ENCODE measurements at places on chromosomes 3 and 15. TPM values are rescaled to one million over a fixed set of nuclear protein-coding genes. Genes with fewer than 3 reads are reported as not detected.

The GPR149 gene
- not detected for total RNA-seq

GRCh38 chr3:73056014-73056844, 5.2 kb upstream of the EBLN2 start:
- DNase-seq: no peak

DNA sequence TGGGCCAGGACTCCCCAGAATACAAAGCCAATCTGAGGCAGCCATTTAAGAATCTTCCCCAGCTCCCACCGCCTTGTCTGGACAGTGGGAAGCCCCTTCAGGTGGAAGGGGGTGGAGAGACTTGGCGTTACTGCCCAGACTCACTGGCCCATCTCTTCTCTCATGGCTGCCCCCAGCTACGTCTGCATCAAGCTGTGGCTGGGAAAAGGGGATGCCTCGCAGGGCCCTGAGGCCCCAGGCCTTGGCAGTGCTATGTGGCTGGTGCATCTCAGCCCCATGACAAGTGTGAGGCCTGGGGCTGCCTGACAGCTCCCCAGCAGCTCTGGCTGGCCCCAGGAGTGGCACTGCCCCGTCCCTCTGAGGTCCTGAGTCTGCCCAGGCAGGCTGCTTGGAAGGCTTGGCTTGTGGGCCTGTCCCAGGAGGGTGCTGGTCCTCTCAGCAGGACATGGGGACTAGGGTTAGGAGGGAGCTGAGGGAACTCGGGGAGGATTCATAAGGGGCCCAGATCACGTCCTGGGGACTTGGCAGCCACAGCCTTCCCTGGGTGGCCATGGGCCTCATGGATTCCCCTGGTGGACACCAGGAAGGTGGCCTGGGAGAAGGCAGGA, 20.2 kb upstream of the SLC41A3 start:
- DNase-seq: no peak

The FBLN2 gene
- total RNA-seq: 48.8 TPM

The GREM1 gene
- 0.54 TPM for total RNA-seq

GRCh38 chr3:55716044-55716443, 228.9 kb upstream of the WNT5A start:
- no peak for DNase-seq

- no peak for DNase-seq
Observed at GRCh38 chr3:53753518-53754183, 92.6 kb downstream of the CHDH start.

GRCh38 chr3:184295771-184296170, 3.3 kb upstream of the PSMD2 start:
- DNase-seq: no peak

The NUSAP1 gene
- total RNA-seq: 106 TPM

- no peak for DNase-seq
Observed at GRCh38 chr3:127462111-127462655, 128.3 kb downstream of the TPRA1 start.

GRCh38 chr15:85482894-85483293, 102.5 kb downstream of the AKAP13 start:
- peak; percentile 25 for DNase-seq

DNA sequence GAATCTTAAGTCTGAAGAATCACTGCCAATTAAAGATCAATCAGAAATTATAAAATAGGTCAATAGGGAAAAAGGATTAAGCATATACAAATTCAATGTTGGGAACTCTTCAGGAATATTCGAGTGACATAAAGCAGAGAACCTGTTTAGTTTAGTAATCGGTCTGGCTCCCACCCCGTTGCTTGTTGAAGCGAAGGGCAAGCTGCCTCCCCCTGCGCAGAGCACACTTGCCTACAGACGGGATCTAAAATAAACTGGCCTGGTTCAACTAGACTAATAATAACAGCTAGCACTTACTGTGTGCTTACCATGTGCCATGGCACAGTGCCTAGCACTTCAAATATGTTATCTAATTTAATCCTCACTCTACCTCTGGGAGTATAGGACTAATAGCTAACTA, 8.6 kb downstream of the SEMA6D start:
- no peak for DNase-seq

DNA sequence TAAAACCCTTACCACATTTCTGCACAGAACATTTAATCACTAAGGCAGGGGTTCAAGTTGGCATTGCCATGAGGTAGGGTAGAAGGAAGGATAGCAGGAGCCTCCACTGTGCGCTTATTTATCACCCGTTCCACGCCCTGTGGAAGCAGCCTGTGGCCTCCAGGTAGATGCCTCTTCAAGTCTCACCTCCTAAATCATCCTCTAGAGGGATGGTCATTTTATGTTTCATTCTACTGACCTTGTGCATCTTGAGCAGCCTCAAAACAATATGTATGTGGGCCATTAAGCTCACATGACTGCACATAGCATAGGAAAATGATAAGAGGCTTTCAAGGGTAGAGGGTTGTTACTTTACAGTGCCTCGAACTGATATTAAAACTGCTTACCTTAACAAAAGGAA, 546.2 kb downstream of the GRM7 start:
- DNase-seq: no peak

The ADAMTS7 gene
- 2.0 TPM for total RNA-seq

DNA sequence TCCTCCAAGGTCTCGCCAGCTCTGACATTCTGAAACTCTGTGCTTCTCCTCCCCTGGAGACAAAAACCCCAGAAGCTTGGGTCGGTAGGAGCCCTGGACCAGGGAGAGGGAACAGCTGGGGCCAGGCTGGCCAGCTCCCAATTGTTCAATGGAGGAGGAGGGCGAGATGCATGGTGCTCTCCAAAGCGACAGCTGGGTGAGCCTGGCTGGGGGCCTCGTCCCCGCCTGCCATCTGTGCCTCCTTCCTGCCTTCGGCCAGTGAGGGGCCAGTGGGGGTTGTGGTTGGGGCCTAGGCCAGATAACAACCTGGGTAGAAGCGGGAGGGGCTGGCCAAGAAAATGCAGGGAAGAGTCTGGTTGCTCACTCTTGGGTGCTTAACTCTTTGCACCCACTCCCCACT, 79.4 kb downstream of the CORO2B start:
- no peak for DNase-seq

The SLC35G2 gene
- 4.2 TPM for total RNA-seq

DNA sequence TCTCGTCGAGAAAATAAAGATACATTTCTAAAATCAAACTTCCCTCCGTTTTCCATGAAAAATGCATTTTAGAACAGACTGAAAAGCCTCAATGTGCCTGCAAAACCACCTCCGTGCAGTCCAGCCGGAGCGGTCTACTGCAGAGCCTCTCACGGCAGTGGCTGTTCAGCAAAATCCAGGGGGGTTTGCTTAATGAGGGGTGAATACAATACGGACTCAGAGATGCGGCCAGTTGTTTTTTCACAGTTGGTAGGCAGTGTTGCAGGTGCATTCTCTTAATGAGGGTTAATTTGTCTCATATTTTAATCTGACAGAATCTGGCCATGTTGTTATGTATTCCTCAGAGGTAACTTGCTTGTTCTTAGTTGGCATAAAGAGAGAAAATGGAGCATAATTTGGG, 223.0 kb downstream of the EBLN2 start:
- DNase-seq: no peak

The DUOXA2 gene
- total RNA-seq: 1.6 TPM

- DNase-seq: no peak
Observed at GRCh38 chr3:164577667-164578210, 500.6 kb downstream of the SI start.

- no peak for DNase-seq
Observed at GRCh38 chr3:182523836-182524235, 269.5 kb upstream of the ATP11B start.

The TMOD2 gene
- 0.23 TPM for total RNA-seq

The SLCO2A1 gene
- 2.5 TPM for total RNA-seq

The THPO gene
- total RNA-seq: 1.6 TPM

DNA sequence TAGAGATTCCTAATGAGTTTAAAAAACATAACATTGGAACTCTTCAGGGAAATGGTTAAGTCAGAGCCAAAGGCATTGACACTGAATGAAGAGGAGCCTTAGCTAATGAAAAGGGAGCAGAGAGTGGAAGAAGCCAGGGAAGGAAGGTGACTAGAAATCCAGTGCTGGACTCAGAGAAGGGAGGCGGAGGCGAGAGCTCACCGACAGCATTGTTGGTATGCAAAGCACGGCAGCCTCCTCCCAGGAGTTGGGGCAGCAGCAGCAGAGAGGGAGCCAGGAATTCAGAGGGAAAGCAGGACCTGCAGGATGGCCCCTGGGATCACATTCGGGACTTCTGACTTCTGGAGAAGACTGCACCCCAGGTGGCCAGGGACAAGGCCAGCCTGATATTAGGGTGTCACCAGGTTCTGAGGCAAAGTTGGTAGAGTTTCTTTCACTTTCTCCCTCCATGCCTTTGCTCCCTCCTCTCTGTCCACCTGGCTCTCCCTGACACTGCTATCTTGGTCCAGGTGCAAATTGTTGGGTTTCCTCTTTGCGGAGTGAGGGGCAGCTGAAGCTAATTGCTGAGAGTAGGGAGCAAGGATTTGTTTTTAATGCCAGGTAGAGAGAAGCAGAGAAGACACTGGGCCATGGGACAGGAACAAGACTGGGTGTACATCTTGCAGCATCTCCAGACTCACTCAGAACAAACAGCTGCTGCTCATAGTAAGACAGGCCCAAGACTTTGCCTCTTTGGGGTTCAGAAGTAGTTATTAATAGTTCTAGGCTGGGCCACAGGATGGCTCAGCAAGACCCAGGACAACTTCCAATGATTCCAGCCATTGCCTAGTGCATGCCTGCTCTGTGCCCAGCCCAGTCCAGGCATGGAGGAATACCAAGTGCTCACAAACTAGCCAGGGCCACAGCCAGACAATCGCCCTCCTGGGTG, 157.9 kb downstream of the TLE3 start:
- DNase-seq: no peak

- DNase-seq: no peak
Observed at GRCh38 chr3:179682426-179683080, 29.7 kb downstream of the USP13 start.

DNA sequence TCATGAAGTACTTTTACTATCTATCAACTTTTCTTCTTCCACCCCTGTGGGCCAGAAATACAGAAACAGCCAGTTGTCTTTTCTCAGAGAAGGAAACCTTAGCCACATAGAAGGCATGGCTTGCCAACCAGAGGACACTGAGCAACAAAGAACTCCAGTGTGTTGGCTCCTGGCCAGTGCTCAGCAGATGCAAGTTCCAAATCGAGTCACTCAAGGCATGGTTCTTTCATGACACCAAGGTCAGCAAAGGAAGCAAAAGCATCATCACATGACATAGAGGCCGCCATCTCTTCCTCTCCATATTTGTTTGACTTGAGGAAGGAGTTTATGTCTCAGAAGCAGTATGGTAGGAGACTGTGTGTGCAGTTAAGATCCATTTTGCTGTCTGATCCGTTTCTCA, 92.2 kb downstream of the MYLK start:
- no peak for DNase-seq

The THRB gene
- total RNA-seq: 19.4 TPM

The TMEM212 gene
- total RNA-seq: not detected

- no peak for DNase-seq
Observed at GRCh38 chr15:67023517-67024313, 41.7 kb upstream of the SMAD3 start.

The RBP2 gene
- 28.0 TPM for total RNA-seq

DNA sequence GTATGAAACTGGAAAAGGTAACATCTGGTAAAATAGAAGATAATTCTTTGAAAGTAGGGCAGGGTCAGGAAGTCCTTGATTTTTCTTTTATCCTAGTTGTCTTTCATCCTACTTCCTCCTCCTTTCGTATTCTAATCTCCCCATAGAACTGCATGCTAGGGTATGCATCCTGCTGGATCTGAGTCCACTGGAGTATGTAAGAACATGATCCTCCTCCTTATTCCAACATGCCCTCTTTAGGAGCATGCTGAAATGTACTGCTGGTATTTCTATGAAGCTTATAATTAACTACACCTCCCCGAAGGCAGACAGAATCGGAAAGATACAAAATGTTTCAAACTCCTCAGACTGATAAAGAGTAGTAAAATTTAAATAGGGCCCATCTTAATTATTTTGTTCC, 493.8 kb downstream of the AGBL1 start:
- no peak for DNase-seq

Data from Caco-2 (cell line).